ENCODE measurements at places on chromosomes 13 and 19.

GRCh38 chr19:3450796-3451411 lies 29.4 kb downstream of the SMIM24 start:
- peak; percentile 24 for DNase-seq

- DNase-seq: no peak
Measured at GRCh38 chr19:2719232-2719735, 1.9 kb downstream of the DIRAS1 start.

DNA sequence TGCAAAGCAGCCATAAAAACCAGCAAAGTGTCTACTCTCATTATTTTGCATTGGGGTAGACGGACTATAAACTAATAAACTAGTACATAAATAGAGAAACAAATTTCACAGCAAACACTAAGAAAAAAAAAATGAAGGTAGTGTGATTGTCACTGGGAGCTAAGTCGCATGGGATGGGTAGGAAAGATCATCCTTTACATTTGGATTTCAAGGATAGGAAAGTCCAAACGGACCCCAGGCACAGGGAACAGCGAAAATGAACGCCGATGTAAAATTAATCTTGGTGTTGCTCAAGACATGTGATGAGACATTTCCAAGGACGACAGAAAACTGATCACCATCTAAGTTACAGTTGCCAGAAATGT lies 690 bp upstream of the SGTA start:
- DNase-seq: no peak

GRCh38 chr13:111909501-111909900 lies 157.4 kb upstream of the SOX1 start:
- DNase-seq: no peak

DNA sequence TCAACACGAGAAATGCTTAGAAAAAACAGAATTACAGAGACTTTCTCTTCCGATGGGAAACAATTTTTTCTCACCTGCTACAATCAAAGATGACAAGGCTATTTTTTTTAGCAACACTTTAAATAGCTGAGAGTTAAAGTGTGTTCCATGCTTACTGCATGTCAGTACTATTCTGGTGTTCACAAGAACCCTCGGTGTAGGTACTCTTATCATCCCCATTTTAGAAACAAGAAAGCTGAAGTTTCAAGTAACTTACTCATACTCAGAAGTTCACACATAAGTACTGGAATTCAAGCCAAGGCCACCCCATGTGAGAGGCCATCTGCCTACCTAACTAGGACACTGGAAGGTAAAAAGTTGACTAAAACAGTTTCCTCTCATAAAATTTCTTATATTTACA lies 9.0 kb upstream of the TNFRSF19 start:
- no peak for DNase-seq

GRCh38 chr13:31286930-31287329 lies 87.2 kb downstream of the B3GLCT start:
- no peak for DNase-seq

DNA sequence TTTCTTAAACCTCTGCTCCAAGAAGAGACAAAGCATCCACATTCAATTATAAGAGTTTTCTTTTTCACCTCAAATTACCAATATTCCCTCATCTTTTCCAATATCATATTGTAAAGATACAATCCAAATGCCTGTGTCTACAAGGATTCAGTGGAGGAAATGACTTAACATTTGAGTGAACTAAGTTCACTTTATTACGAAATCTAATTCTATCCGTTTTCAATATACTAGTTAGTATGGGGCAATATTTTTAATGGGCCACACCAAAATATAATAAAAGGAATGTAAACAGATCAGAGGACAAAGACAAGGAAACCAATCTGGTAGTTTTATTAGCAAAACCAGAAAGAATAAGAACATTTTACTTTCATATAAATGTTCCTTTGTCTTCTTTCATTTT lies 136.0 kb downstream of the DCLK1 start:
- DNase-seq: no peak

- DNase-seq: no peak
Measured at GRCh38 chr13:37485756-37486155, 112.8 kb downstream of the POSTN start.

GRCh38 chr13:73960474-73960873 lies 173.7 kb downstream of the KLF12 start:
- no peak for DNase-seq

Measured in Kasumi-1 (cell line).